ENCODE measurements at places on chromosomes 7 and 10.

DNA sequence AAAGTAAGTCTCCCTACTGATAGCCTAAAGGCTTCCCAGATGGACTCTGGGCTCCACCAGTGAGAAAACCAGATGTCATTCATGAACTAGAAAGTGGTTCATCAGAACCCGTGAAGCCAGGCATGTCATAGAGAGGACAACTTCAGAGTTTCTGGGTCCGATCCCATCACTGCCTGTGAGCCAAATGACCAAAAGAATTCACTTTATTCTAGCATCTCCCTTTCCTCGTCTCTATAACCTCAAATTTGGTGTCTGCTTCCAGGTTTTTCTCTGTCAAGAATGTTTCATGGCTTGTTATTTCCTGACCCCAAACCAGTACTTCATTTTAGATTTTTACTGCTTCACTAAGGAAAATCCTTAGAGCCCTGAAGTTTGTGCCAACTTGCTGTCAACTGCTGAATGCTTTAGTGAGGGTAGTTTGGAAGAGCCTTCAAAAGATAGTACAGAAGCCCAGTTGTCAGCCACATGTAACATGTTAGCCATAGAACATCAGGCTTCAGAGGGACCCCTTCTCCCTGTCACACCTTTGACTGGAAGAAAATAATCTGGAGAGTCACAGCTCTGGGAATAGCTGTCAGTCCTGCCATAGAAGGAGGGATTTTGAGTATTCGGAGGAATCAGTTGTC is 34.0 kb downstream of the ITGB8 start:
- no peak for DNase-seq

- DNase-seq, result no peak
Observed at GRCh38 chr7:137879357-137880158, 32.8 kb upstream of the DGKI start.

- DNase-seq, result no peak
Observed at GRCh38 chr7:2266911-2267310, 24.9 kb downstream of the NUDT1 start.

DNA sequence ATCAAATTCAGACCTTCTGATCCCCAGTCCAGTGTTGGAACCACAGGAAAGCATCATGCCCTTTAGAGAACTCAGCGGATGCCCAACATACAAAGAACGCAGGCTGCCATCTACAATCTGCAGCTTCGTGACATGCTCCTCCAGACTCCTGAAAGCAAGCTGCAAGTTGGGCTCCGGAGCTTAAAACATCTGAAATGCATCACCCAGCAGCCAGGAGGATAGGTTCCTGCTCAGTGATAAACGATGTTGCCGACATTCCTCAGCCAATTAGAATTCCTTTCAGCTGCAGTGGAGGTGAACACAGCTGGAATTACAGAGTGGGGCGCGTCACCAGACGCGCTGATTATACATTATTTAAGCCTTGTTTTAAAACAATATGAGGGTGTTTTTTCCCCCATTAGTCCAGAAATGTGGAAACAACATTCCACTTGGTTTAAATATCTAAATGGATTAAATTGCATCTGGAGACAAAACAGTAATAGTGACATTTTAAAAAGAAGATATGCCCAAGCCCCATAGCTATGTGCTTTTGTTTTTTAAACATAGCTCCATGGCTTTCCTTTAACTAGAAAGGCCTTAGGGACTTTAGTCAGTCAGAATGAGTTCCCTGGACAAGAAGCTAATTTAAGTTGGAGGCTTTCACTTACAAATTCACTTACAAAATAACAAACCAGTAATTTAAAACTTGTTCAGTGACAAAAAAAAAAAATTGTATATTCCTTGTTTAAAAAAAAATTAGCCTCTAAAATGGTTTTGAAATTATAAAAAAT is 6.3 kb downstream of the SMURF1 start:
- DNase-seq, result no peak

DNA sequence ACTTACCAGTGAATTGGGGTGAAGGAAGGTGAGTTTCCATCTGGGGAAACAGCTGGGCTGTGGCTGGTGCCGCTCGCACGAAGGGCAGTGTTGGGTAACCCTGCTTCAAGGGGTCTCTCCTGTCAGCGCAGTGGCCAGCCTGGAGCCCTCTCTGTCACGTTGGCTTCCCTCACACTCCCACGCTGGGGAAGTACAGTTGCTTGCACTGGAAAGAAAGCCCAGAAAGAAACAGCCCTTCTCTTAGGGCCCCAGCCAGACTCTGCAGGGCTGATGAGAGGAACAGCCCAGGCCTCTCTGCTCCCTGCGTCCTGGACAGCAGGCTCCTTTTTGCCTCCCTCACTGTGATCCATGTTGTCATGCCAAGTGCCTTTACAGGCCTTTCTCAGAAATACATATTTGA is 40.3 kb upstream of the TRIM8 start:
- no peak for DNase-seq

GRCh38 chr7:116726713-116727431 is 54.9 kb downstream of the MET start:
- DNase-seq, result no peak

DNA sequence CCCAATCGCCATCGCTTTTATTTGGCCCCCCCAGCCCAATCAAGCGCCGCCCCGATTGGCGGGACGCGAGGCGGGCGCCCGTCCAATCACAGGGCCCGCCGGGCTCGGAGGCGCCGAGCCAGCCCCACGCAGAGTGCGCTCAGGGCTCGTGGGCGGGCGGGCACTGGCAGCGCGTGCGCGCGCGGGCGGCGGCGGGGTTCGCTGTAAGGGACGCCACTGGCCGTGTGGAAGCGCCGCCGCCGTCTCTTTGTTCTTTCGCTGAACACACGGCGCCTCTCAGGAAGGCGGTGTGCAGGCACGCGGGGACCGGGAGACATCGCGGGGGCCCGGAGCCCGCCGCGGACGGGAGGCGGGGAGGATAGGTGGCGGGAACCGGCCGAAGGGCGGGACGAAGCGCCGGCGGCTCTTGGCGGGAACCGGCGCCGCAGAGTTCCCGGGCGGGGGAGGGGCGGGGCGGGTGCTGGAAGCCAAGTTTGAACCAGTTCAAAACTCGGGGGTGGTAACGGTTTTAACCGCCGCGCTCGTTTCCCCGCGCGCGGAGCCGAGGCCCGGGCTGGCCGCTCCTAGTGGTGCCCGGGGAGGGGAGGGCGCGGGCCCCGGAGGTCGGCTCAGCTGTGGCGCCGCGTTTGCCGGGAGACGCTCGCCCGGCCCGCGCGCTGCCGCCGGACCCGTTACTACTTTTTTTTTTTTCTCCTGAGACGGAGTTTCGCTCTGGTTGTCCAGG is 370 bp upstream of the EZH2 start:
- DNase-seq, result peak; percentile 45

GRCh38 chr7:13702251-13702650 is 287.2 kb downstream of the ETV1 start:
- no peak for DNase-seq

DNA sequence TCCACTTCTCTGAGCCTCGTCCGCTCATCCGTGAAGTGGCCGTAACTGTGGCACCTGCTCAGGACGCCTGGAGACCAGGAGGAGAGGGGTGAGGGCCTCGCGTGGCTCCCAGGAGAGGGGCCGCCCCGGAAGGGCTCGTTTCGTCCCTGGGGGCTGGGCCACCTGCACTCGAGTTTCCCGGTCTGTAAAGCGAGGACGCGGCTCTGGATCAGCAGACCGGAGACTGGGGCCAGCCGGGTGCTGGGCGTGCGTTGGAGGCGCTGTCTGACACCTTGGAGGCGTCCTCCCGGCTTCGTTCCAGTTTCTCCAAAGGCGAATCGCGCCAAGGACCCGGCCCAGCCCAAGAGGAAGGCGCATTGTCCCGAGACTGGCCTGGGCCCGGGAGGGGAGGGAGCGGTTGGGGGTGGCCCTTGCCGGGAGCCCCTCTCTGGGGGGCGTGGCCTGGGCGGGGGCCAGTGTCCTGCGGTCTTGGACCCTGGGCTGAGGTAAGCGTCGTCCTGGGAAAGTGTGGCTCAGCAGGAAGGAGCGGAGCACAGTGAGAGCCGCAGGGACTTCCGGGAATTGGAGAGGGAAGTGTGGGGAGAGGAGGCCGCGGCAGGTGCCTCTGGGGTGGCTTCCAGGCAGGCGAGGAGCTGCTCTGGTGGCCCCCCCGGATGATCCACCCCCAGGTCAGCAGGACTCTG is 89.6 kb downstream of the FOXL3 start:
- no peak for DNase-seq

GRCh38 chr7:113113912-113114311 is 4.4 kb downstream of the SMIM30 start:
- no peak for DNase-seq

DNA sequence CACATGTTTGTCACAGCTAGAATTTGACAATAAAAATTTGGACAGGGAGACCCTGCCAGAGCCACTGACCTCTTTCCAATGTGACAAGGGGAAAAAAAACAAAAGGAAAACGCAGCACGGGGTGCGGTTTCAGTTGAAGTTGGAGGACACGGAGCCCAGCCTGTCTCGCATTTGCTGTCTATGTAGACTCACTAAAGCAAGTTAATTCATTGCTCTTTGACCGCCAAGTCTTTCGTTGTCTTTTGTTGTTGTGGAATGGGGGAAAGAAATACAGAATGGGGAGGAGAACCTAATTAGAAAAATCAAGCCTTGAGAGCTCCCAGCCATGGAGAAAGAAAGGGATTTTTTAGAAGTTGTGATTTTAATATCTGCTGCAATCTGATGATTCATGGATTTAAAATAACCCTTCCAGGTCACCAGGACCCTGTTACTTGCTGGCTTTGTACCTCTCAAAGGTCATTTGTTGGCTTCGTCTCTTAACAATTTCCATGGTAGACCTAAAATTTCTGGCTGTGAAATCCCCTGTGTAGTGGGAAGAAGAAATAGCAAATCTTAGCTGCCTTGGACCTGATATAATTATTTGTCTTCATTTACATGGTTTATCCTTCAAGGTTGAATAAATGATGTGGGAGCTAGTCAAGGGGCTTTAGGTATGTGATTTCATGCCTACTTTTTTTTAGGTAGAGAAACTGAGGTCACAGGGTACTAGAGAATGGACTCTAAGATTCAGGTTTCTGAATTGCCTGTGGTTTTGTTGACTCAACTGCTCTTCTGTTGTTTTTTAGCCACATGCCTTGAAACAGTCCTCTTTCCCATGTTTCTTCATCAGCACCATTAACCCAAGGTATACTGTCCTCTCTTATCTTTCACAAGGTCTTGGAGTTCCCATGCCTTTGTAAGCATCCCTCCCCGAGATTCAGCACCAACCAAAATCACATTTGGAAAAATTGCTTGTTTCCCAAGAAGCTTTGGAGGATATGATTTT is 78.7 kb downstream of the TCF7L2 start:
- DNase-seq, result no peak

- no peak for DNase-seq
Observed at GRCh38 chr7:105496521-105496920, 25.6 kb downstream of the PUS7 start.

DNA sequence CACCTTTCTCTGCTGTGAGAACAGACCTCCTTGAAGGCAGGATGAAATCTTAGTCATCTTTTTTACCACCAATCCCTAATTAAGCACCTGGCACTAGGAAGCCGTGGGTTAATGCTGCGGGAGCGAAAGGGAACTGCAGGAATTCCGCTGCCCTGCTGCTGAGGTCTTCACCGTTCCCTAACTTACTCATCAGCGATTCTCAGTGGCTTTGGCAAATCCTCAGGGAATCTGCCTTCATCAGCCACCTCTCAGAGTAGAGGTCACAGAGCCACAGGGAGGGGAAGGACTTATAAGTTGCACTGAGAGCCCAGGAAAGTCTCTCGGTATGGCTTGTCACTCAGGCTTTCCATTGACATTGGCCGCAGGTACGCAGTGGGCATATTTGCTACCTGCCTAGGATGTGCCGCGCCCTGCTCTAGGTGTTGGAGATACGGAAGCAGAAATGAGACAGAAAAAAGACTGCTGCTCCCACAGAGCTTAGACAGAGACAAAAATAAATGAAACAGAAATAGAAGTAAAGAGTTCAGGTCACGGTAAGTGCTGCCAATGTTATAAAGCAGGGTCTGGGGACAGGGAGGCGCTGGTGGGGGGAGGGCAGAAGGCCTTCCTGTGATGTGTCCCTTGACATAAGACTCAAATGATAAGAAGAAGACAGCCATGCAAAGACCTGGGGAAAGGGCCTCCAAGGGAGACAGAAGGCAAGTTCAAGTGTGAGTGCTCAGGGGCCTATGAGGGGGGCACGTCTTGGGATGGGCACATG is 72.6 kb upstream of the OPALIN start:
- no peak for DNase-seq

GRCh38 chr7:141190495-141190894 is 116.6 kb downstream of the TMEM178B start:
- DNase-seq, result no peak

GRCh38 chr7:106038916-106039315 is 73.2 kb downstream of the SYPL1 start:
- DNase-seq, result no peak

- DNase-seq, result no peak
Observed at GRCh38 chr10:58969576-58969975, 206.9 kb upstream of the PHYHIPL start.

- DNase-seq, result no peak
Observed at GRCh38 chr10:28444031-28444430, 88.9 kb upstream of the WAC start.

DNA sequence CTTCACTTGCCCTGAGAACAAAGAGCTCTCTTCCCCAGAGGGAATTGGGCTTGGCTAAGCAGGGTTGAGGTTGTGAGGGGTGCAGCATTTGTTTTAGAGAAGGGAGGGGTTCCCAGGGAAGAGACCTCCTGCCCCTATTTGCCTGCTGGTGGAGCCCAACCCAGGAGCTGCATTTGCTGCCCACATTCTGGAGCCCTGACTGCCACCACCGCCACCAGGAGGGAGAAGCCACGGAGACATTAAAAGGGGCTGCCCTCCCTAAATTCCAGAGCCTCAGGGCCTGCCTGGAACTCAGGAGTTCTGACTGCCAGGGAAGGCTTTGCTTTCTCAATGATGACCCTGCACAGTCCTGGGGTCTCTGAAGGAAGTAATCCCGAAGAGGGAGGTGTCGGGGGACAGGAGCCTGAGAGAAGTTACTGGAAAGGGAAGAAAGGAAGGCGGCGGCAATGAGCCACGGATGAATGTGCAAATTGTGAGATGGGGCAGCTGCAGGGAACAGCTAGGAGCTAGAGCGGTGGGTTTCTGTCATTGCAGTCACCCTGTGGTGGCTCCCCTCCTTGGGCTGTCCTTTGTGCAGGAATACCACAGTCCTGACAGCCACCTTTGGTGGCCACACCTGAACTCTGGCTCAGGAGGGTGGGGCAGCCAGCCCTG is 51.3 kb downstream of the NEURL1 start:
- no peak for DNase-seq

- no peak for DNase-seq
Observed at GRCh38 chr10:124741281-124741921, 2.8 kb downstream of the FAM53B start.

DNA sequence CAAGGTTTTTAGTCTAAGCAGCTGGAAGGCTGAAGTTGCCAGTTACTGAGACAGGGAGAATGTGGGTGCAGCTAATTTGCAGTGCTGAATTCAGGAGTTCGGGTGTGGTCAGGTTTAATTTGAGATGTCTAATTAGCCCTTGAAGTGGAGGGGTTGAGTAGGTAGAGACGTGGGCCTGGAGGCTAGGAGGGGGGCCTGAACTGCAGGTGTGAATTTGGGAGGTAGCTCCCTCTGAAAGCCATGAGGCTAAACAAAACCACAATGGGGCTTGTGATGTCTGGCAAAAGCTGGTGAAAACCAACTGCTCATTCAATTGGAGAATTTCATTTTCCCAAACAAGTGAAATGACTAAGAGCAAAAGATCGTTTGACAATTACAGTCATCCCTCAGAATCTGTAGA is 246.0 kb upstream of the NFE2L3 start:
- DNase-seq, result no peak
